NCI-H446 (cell line): ENCODE measurements at places on chromosomes 1 and 21.

DNA sequence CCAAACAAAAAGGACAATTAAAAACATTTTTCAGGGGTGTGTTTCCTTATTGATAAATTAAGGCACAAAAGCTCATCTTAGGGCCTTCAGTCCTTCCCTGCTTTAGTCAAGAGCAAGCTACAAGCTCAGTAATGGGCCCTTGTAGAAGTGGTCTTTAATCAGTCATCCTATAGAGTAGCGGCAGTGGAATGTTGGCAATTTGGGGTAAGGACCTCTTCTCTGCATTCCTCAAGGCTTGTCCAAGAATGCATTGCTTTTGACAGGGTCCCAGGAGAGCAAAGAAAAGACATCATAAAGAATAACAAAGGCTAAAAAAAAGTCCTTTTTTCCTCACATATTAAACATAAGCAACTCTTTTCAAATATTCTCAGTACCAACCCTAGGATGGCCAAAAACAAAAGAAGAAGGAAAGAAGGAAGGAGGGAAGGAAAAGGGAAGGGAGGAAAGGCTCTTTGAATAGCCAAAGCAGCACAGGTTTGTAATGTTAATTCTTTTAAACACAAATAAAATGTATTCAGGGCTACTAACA, 27.3 kb upstream of the CAMK1G start:
- DNase-seq, result no peak

- DNase-seq, result no peak
Measured at GRCh38 chr1:64424412-64424811, 45.5 kb upstream of the CACHD1 start.

DNA sequence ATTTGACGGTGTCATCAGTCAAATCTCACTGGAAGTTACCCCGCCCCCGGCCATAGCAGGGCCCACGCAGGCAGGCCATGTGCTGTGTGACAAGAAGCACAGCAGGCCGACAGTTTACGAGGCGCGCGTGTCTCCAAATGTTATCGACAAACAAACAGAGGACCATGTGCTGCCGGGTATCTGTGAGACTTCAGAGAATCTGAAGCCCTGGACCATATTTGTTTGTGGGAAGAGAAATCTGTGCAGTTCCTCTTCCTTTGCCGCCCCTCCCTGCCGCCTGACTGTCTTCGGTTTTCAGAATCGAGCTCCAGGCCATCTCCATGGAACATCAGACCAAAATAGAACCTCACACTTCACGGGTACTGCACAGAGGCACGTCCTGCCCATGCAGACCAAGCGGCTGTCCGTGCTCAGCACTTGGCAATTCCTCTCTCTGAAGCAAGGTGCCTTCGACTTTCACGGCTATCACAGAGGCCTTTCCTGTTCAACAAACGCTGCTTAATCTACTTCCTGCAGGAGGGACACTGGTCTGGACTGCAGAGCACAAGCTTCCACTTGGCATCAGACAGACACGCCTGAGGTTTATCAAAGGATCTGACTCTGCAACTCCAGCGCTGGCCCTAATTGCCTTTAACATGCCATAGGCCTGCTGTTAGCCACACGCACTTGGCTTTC, 135.7 kb upstream of the KRTAP19-8 start:
- no peak for DNase-seq

DNA sequence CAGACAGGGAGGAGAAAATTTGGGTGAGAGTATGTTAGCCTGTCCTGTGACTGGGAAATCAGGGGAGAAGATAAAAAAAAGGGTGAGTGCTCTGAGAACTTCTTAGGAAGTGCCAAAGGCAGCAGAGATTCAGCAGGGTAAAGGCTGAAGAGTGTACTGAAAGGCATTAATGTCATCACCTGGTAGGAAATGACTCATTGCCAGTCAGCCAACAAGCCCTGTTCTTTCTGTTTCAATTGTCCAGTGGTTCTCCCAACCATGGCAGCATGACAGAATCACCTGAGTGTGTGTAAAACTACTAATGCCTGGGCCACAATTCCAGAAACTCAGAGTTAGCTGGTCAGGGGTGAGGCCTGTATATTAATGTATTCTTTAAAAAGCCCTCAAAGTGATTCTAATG, 83.5 kb downstream of the INTS7 start:
- DNase-seq, result no peak

DNA sequence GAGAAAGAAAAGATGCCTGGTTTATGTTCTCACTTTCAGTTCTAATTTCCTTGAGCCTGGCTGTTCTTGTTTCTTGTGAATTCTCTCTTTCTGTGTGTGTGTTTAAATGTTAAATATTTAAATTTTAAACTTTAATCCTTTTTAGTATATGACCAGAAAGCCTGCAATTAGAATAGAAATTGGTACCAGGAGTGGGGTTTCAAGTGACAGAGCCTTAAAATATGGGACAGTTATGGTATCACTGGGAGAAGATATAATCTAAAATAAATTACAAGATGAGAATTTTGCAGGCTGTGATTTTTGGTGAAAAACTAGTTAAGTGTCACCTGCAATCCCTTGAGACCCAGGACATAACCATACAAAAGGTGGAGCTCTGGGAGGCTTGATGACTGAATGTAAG, 81.4 kb downstream of the SYT6 start:
- no peak for DNase-seq

GRCh38 chr21:41628256-41628655, 120.3 kb upstream of the TMPRSS2 start:
- DNase-seq, result no peak
